Lung (tissue), 17 donors: ENCODE measurements at places on chromosomes 12 and 14. TPM values are rescaled to one million over a fixed set of nuclear protein-coding genes. Genes with fewer than 3 reads are reported as not detected.

Gene DNAL1
- polyA plus RNA-seq, result 8.3 TPM

Gene SELPLG
- polyA plus RNA-seq, result 97.0 TPM

Gene CSRP2
- polyA plus RNA-seq, result 21.9 TPM

Gene KRT6A
- polyA plus RNA-seq, result 6.8 TPM

Gene MYF6
- polyA plus RNA-seq, result not detected

Gene GALNT9
- 0.13 TPM for polyA plus RNA-seq

Gene MYH6
- 0.28 TPM for polyA plus RNA-seq

Gene AQP2
- not detected for polyA plus RNA-seq

Gene DTX1
- polyA plus RNA-seq, result 1.3 TPM

Gene IL26
- polyA plus RNA-seq, result not detected

Gene LIN52
- 7.1 TPM for polyA plus RNA-seq

Gene LMNTD1
- polyA plus RNA-seq, result 0.18 TPM

DNA sequence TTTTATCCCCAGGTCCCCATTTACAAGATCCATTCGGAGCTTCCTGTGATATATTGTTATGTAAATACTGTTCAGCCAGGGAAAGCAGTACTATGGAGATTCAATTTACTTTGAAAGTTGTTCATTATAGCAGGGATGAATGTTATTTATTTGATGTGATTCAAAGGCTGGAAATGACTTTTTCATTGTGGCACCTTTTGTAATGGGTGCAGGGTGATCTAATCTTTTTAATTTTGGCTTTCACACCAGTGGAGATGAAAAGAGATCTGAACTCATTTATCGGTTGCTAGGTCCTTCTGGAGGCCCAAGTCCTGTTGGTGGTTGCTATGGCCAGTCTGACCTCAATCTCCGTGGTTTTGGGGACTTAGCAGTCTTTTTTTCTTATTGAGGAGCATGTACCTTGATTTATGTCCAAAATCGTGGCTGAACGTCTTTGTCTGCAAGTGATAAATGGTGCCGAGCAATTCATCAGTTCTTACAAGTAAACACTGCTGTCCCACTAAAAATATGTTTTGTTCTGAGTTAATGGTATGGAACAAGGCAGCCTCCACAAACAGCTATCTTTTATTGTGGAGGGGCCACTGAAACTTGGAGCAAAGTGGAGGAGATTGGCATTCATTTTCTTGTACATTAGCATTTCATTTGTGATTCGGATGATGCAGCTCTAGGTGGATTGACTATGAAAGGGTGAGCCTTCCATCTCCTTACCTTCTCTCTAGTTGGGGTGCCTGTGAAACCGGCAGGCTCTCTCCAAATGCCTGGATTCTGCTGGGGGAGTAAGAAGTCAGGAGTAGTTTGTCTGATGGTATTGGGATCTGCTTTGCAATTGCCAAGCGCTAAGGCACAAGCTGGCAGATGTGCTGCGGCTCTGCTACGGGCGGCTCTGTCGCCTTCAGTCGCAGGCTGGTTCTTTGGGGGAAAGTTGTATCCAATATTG lies 2.0 kb downstream of the RMST start:
- peak; percentile 16 for DNase-seq

GRCh38 chr12:110934093-110934852 lies 13.9 kb upstream of the MYL2 start:
- DNase-seq, result no peak

GRCh38 chr12:27779920-27780611 lies at the start of the genes KLHL42 and MANSC4:
TSS of gene KLHL42 (plus strand) at chr12:27780233. CDS start at chr12:27780331, 98 bp downstream.
TSS of gene MANSC4 (minus strand) at chr12:27780236. CDS start at chr12:27771276, 8,960 bp downstream.
- DNase-seq, result peak; percentile 89

- peak; percentile 98 for DNase-seq
Measured at GRCh38 chr12:92928962-92929915, at the start of gene EEA1. TSS of gene EEA1 (minus strand) at chr12:92929295. CDS start at chr12:92929066, 229 bp downstream.

DNA sequence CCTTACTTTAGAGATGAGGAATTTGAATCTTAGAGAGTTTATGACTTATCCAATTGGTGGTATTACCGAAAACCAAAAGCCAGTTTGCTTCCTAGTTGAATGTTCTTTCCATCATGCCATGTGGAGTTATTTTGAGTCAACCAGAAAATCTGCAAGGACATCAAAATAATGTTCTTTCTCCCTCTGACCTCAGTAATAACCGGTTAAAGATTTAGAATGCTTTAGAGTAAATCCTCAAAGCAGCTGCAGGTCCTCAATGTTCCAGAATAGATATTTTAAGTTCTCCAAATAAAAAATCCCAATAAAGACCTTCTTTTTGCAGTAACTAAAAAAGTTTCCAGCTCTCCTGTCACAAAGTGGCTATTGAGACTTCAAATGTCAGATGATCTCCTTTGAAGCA lies 396.6 kb downstream of the ADAMTS20 start:
- no peak for DNase-seq

DNA sequence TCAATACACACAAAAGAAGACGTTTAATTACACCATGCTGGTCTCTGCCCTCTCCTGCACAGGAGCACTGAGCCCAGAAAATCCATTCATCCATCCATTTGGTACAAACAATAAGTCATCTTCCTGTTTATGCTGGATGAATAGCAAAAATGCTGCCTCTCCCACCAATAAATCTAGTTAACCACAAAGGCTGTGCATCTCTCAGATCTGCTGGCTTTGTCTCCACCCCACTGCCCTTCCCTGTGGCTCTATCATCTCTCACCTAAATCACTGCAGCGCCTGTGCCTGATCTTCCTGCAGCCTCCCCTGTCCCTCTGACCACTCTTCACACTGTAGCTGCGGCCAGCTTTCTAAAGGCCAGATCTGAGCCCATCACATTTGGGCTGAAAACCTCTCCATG lies 72.9 kb upstream of the DDX11 start:
- DNase-seq, result no peak

- peak; percentile 53 for DNase-seq
Measured at GRCh38 chr12:56151672-56152131, 685 bp upstream of the MYL6B start.

DNA sequence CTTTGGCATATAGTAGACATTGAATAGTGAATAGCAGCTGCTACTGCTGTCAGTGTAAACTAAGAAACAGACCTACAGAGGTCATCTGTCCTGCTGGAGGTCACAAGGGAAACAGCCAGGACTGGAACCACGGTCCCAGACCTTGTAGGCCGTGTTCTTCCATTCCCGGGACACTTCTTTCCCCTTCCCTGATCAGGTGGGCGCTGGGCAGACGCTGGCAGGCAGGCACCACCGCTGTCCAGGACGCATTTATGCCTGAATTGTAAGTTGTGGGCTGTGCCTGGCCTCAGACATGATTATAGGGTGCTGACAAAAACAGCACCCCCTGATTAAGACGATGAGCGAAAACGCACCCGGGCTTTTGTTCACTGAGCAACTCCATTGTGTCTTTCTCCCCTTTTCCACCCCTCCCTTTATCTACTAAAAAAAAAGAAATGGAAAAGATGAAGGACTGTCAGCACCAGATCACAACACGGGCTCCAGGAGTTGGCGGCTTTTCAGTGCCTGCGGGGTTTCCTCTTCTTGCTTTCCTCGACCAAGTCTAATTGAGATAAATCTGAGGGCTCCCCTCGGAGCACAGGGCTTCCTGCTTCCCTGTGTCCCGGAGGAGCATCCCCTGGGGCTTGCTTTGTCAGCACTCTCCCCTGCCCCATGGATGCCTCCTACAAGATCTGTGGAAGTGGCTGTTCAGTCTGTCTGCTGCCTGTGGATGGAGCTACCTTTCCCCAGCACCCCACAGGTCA lies 80.6 kb downstream of the TSPAN9 start:
- DNase-seq, result peak; percentile 37

DNA sequence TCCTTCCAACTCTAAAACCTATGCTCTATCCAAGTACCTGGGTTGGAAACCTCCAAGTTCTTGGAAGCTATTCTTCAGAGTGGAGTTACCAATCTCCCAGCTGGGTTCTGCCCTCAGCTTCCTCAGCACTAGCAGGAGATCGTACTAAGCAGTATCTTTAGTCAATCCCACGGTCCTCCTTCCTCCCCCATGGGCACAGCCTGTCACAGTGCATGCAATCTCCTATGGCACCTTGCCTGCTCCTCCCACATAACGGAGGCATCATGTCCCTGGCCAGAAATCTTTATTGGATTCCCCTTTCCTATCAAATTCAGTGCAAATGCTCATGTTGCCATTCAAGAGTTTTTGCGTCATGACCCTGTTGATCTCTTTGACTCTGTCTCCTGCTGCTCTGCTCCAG lies 5.4 kb upstream of the LPAR5 start:
- no peak for DNase-seq

DNA sequence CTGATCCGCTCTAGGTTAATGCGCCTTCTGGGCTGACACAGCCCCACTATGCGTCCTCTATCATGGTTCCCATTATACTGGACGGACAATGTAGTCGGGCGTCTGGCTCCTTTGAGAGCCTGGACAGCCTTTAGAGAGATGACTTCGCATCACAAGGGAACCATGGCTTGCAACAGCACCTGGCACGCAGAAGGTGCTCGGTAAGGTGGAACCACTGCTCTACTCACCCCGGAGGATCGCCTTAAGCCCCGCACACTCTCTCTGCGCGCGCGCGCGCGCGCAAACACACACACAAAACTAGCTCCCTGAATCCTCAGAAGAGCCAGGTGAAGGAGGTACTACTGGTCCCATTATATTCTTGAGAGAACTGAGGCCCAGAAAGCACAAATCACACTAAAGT lies 7.1 kb downstream of the MAP3K12 start:
- no peak for DNase-seq

DNA sequence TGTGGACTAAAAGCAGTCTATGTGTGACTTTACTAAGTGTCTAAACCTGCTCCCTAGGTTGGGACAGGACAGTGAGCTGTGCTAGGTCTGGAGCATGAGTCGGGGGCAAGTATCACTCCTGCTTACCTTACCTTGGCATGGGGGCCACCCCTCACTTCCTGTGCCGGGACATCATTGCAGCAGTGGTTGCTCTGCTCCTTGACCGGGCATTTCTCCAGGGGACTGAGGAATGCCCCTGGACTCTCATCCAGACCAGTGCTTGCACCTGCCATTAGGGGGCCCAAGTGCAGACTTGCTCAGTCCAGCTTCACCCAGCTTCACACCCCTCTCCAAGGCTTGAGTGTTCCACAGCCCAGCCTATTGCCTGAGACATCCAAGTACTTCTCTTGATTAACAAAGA lies 84.7 kb upstream of the NELL2 start:
- no peak for DNase-seq

GRCh38 chr14:52553002-52553670 lies 500 bp downstream of the GPR137C start:
- peak; percentile 53 for DNase-seq

- DNase-seq, result no peak
Measured at GRCh38 chr12:110807640-110808039, 39.1 kb upstream of the CCDC63 start.

DNA sequence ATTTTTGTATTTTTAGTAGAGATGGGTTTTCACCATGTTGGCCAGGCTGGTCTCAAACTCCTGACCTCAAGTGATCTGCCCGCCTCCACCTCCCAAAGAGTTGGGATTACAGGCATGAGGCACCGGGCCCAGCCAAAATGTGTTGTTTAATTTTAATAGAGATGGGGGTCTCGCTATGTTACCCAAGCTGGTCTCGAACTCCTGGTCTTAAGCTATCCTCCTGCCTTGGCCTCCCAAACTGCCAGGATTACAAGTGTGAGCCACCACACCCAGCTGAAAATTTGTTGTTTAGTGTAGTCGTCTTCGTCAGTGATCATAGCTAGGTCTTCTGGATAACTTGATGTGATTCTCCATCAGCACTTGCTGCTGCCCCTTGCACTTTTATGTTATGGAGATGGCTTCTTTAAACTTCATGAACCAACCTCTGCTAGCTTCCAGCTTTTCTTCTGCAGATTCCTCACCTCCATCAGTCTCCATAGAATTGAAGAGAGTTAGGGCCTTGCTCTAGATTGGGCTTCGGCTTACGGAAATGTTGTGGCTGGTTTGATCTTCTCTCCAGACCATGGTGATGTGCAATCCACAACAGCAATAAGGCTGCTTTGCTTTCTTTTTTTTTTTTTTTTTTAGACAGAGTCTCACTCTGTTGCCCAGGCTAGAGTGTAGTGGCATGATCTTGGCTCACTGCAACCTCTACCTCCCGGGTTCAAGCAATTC lies 13.0 kb downstream of the ISCU start:
- DNase-seq, result no peak

DNA sequence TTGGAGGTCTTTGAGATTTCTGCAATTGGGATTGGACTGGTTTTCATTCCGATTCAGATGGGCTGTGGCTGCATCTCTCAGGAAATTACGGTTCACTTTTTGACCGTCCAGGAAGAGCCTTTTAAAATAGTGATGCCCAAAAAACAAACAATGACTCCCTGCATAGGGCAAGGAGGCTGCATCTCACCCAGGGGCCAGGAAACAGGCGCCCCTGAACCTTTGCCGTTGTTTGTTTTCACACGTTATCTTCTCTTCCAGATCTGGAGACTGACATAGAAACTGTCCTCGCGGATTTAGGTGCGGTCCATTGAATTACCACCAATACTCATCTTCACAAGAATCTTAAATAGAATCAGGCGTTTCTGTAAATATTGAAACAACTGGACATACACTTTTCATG lies 66.0 kb downstream of the FLRT2 start:
- DNase-seq, result no peak

DNA sequence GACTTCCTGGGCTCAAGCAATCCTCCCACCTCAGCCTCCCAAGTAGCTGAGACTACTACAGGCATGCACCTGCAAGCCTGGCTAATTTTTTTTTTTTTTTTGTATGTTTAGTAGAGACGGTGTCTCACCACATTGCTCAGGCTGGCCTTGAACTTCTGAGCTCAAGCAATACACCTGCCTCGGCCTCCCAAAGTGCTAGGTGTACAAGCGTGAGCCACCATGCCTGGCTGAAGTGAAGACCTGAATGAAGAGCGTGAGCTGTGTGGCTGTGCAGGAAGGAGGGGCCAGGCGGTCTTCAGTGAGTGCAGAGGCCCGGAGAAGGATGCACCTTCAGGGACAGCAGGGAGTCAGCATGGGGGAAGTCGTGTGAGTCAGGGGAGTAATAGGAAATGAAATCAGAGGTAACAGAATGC lies 14.9 kb upstream of the NFKBIA start:
- DNase-seq, result no peak
